Placental epithelial cell (primary cell): ENCODE measurements at places on chromosomes 3 and 15. TPM values are rescaled to one million over a fixed set of nuclear protein-coding genes. Genes with fewer than 3 reads are reported as not detected.

PTX3 gene
- total RNA-seq = 0.43 and 0.79 TPM in 2 replicates

ITGA11 gene
- 0.11 and 0.79 TPM in 2 replicates for total RNA-seq

PAK2 gene
- 43.9 and 68.3 TPM in 2 replicates for total RNA-seq

GALNT15 gene
- total RNA-seq = 0.11 TPM in 1 of 2 replicates, not detected in the other

HES1 gene
- total RNA-seq = 1.6 and 8.2 TPM in 2 replicates
